ENCODE measurements at places on chromosomes 13 and 19.

- DNase-seq = no peak
These were observed 39.6 kb downstream of the STK24 start for GRCh38 chr13:98537306-98537705.

- no peak for DNase-seq
These were observed 57.0 kb downstream of the ERCC5 start for GRCh38 chr13:102902789-102903347.

DNA sequence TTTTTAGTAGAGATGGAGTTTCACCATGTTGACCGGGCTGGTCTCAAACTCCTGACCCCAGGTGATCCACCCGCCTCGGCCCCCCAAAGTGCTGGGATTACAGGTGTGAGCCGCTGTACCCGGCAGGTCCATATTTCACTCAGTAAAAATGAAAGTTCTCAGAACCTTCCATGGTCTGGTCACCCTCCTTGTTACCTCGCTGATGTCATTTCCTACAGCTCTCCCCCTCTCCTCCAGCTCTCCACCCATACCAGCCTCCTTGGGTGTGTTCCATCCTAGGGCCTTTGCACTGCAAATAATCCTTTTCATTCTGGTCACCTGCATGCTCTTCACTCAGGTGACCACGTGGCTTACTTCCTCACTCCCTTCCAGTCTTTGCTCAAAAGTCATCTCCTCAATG, 78.2 kb upstream of the TNFSF11 start:
- DNase-seq = no peak

GRCh38 chr13:113141601-113141970, 16.9 kb upstream of the PROZ start:
- DNase-seq = no peak

GRCh38 chr13:75216038-75216437, 265.9 kb downstream of the TBC1D4 start:
- no peak for DNase-seq

DNA sequence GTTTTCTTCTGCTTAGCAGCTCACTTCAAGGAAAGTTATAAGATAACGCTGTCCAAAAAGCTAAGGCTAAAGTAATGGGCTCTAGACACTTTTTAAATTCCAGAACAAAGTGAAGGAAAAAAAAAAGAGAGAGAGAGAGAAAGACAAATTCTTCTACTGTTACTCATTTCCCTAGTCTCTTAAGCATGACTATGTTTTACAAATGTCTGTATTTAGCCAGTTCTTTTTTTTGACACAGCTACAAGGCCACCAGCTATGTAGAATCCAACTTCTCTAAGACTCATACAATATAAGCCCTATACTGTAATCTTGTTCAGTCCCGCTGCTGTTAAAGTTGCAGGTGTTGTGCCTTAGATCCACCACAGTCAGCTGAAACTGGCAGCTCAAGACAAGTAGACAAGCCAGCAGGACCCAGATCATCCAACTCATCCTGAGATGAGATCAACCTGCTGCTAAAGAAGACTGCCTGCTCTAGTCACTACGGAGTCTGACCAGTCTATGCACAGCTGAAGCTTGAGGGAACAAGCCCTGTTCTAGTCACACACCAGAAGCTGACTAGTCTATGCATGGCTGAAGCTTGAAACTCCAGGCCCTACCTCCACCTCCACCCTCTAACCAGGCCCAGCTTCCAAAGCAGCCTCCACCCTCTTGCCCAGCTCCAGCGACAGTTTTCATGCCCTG, 10.3 kb upstream of the ZNF83 start:
- no peak for DNase-seq

DNA sequence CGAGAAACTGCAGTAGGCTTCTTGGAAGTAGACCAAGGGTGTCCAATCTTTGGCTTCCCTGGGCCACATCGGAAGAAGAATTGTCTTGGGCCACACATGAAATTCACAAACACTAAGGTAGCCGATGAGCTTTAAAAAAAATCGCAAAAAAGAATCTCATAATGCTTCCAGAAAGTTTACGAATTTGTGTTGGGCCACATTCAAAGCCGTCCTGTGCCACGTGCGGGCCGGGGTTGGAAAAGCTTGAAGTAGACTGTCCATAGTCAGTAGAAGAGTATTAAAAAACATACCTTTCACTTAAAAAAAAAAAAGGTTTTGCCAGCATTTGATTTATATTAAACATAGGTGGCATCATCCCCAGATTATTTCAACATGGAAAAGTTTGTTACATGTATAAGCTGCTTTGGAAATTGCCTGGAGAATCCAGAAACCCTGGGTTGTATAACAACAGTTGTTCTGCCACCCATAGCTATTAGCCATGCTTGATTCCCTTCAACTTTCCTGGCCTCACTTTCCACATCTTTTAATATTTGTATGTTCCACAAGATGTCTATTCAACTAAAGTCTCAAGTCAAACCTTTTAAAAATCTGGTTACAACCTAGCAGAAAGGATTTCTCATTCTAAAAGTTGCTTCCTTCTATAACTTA, 1.0 kb downstream of the IFT88 start:
- DNase-seq = no peak

DNA sequence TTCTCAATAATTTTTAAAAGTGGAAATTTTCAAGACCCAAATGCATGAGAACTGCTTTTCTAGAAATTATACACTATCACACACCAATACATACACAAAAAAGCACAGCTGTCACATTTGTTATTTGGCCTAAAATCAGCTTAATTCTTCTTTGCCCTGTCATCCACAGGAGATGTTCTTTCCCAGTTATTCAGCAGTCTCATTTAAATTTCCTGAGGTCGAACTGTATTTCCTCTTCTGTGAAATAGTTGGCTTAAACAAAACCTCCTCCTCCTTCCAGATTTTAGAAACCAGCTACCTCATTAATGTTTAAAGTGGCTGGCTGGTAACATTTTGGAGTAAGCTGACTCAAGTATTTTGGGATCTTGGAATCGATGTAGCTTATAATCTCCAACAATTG, 39.1 kb downstream of the SMAD9 start:
- no peak for DNase-seq

GRCh38 chr13:32164622-32165268, 133.2 kb downstream of the FRY start:
- DNase-seq = peak; percentile 14

- no peak for DNase-seq
These were observed 356.6 kb downstream of the TDRD3 start for GRCh38 chr13:60753641-60754040.

- peak; percentile 23 for DNase-seq
These were observed 845.3 kb downstream of the DIAPH3 start for GRCh38 chr13:59318320-59318930.

- no peak for DNase-seq
These were observed 231.3 kb downstream of the SLITRK6 start for GRCh38 chr13:85567909-85568308.

- no peak for DNase-seq
These were observed 25.9 kb downstream of the DPF1 start for GRCh38 chr19:38197937-38198704.

DNA sequence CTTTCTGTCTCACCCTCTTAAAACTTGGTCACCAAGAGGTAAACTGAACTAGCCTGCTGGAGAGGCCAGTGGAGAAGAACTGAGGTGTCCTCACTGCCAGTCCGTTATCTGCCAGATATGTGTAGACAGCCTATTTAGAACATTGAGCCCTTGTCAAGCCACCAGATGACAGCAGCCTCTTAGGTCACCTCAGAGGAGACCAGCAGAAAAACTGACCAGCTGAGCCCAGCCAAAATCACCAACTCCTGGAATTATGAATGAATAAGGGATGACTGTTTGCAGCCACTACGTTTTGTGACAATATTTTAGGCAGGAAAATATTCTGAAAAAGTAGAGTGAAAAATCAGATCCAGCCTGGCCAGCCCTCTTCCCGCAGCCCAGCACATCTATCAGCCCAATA, 513.9 kb downstream of the DCT start:
- DNase-seq = no peak

GRCh38 chr19:49718511-49718910, 27.6 kb downstream of the CPT1C start:
- no peak for DNase-seq

GRCh38 chr13:51849145-51850101, 4.4 kb upstream of the TMEM272 start:
- DNase-seq = no peak

- DNase-seq = no peak
These were observed 239.7 kb downstream of the DNAJC15 start for GRCh38 chr13:43263047-43263446.

DNA sequence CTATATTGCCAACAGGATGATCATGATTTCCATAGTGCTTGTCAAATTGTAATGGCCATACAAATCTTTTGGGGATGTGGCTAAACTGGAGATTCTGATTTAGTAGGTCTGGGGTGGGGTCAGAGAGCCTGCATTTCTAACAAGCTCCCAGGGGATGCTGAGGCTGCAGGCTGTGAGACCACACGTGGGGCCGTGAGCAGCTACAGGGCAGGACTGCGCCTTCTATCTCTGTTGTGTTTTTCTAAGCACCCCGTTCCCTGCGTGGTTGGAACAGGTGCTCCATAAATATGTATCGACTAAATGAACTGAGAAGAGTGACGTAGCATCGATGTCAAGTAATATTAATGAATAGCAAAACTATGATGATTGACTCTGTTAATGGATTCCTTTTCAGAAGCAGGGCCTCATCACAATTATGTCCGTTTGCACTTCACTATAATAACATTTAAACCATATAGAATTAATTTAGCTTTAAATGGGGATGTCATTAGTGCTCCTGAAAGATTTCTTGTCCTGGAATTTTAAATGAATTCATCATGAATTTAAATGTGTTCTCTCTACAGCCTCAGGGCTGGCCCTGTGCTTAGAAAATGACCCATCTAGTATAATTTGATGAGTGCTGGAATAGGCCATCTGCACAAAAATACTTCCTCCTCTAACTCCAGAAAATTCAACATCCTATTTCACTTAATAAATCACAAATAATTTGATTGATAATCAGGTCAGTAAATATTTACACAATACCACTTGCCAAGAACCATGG, 51.7 kb upstream of the SIAH3 start:
- DNase-seq = no peak

- DNase-seq = no peak
These were observed 18.0 kb upstream of the RFXAP start for GRCh38 chr13:36801035-36801434.

DNA sequence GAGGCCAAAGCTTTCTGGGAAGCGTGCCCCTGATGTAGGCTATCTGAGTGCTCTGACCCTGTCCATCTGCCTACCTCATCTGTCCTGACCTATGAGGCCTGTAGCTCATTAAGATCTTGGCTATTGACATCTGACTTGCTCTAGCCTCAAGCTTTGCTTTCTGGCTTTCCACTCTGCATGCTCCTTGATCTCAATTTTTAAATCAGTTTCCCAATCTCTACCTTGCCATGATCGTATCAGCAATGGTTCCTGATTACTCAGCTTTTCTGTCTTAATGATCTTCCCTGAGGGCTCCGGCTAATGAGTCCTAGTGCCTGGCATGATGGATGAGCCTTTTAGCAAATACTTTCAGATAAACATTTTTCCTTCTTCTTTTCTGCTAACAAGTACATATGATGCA, 262.0 kb downstream of the NDFIP2 start:
- DNase-seq = no peak

DNA sequence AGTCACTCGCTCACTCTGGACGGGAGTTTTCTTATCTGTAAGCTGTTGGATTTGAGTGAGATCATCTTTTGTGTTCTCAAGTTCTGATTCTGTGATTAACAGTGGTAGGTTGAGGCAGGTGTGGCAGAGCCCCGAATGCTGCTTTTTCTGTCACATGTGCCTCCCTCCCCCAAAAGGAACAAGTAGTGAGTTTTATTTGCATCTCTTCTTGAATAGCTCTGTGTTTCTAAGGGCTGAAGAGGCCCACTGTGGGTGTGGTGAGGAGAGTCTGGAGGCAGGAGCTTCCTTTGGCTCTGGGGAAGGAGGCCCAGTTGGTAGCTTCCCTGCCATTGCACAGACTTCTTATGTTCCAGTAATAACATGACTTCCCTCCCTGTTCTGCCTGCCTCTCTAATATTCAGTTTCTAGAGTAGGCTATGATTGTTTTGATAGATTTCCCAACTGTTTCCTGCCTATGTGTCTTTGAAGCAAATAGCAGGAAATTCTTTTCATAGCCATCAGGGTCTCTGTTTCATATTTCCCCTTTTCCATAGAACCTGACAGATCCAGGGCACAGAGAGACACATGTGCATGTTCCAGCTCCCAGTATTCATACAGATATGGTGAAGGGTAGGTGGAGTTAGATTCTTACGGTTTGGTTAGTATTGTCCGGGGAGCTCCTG, 23.9 kb upstream of the CXCL17 start:
- no peak for DNase-seq

DNA sequence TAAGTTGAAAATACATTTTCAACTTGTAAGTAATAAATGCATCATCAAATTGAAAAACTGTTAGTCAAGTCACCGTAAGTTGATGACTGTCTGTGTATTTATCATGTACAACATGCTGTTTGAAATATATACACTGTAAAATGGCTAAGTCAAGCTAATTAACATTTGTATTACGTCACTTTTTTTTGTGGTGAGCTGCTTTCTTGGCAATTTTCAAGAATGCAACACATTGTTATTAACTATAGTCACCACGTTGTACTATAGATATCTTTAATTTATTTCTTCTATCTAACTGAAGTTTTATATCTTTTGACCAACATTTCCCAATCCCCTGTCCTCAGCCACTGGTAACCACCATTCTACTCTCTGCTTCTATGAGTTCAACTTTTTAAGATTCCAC, 57.0 kb downstream of the RBM26 start:
- DNase-seq = no peak

GRCh38 chr19:17073869-17074633, 1.2 kb downstream of the HAUS8 start:
- DNase-seq = peak; percentile 67

GRCh38 chr13:44068737-44069136, 189.0 kb downstream of the LACC1 start:
- DNase-seq = no peak

DNA sequence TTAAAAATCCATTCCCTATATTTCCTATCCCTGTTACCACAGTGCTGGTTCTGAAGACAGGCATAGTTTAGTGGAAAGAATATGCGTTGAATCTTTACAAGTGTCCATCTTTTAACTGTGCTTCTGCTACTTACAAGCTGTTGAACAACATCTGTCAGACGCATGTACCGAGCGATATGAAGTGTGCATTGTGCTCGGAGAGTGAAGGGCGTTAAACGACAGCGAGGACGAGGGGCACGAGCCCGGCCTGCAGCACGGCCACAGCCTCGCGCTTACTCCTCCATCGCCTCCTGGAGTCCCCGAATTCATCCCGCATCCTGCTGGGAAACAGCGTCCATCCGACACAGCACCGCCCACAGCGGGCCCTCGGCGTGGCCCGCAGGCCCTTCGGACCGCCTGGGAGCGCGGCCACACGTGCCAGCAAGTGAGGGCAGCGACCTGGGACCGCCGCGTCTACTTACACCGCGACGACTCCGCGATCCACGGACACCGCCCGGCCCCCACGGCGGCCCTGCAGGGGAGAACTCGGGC, 514 bp downstream of the PCID2 start:
- DNase-seq = peak; percentile 57
